ENCODE measurements at places on chromosomes 5 and 9.

DNA sequence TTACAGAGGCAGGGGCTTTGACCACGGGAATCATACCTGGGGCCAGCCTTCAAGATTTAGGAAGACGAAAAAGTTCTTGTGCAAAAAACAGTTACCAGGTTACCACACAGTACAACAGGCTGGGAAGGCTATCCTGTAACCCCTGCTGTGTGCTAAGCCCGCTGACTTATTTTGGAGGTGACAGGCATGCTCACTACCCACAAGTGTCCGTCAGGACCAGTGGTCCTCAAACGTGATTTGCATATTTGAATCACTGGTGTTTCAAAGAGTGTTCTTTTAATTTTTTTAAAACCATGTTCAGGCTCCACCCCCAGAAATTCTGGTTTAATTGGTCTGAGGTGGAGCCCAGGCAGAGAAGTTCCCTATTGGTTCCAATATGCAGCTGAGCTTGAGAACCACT lies 146.6 kb downstream of the TTLL11 start:
- no peak for DNase-seq

- DNase-seq = no peak
Measured at GRCh38 chr5:148898413-148899075, 72.1 kb downstream of the ADRB2 start.

DNA sequence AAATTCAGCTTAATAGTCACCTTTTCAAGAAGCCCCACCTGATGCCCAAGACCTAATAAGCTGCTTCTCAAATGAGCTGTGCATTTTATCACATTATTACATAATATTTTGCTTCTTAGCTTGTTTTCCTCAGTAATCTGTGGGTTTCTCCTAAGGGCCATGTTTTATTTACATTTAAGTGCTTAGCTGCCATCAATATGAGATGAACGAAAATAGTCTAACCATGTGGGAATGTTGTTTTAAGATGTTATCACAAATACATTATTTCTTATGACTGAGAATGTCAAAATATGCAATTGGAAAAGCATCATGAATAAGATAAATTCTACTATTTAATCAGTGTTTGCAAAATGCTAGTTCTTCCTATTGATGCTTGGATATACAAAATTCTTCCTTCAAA lies 10.1 kb downstream of the ARRDC3 start:
- no peak for DNase-seq

- DNase-seq = no peak
Measured at GRCh38 chr5:139745132-139745799, 50.3 kb upstream of the PSD2 start.

- DNase-seq = no peak
Measured at GRCh38 chr5:117461403-117461802, 886.8 kb upstream of the SEMA6A start.

DNA sequence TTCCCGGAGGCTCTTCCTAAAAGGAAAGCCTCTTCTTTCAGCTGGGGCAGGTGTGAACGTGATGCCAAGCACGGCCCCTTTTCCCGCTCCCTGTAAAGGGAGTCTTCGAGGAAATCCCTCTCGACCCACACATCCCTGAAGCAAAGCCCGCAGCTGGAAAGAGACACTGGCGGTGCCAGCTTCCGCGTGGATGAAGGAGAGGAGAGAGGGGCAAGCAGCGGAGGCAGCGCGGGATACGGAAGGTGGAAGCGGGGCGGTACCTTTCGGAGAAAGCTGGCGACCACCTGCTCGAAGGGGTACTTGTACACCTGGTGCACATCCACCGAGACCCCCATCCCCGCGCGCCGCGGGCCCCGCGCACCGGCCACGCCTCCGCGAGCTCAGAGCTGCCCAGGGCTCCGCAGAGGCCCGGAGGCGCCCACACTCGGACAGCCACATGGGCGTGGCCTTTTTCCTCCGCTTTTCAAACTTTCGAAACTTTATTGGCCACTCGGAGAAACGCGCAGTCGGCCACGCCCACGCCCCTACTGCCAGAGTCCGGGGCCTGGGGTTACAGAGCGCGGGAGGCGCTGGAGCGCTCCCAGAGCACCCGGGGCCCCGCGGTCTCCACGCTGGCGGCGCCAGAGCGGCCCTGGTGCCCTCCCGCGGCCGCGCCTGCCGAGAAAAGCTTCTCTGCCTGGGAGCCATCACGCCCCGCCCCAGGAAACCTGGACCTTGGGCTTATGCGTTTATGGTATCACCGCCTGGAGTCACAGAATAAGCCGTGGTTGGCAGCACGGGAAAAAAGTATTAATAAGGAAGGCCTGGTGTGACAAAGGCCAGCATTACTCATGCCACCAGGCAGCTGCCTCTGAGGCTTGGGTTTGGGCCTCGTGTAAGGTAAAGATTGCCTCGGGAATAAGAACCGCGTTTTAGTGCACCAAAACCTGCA lies at the start of gene PRELID2:
Gene PRELID2, minus strand, starts transcription at position 426 of the 931 bp plus-strand sequence. Its CDS starts 91 bp downstream, at position 335.
- peak; percentile 79 for DNase-seq

GRCh38 chr9:127907867-127908659 lies 8.7 kb upstream of the ST6GALNAC6 start:
- no peak for DNase-seq

GRCh38 chr5:154505567-154505966 lies 27.5 kb upstream of the HAND1 start:
- no peak for DNase-seq

- DNase-seq = no peak
Measured at GRCh38 chr5:143644727-143645126, 167.2 kb upstream of the HMHB1 start.

GRCh38 chr9:120856700-120857099 lies 14.0 kb upstream of the PSMD5 start:
- no peak for DNase-seq
